Inflammatory macrophage (primary cell): ENCODE measurements at places on chromosomes 1 and 21.

GRCh38 chr1:206923009-206923960 is 1.5 kb upstream of the FCMR start:
- DNase-seq: peak; percentile 60

DNA sequence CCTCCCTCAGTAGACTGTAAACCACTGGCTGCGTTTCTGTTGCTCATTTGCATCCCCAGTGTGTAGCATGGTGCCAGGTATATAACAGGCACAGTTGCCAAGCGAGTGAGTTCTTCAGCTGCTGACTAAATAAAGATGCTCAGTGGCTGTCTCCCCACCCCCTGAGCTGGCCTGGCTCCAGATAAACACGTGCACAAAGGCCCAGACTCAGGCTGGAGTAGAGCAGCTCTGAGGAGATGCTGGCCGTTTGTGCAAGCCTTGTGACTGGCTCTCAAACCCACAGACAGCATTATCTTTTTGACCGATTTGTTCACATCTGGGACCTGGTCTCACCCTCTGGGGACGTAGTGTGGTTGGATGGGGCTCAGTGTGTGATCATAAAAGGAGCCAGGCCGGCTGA is 7.1 kb downstream of the CHRNB2 start:
- no peak for DNase-seq

- no peak for DNase-seq
These were observed 59.9 kb downstream of the VANGL2 start for GRCh38 chr1:160460214-160460642.

DNA sequence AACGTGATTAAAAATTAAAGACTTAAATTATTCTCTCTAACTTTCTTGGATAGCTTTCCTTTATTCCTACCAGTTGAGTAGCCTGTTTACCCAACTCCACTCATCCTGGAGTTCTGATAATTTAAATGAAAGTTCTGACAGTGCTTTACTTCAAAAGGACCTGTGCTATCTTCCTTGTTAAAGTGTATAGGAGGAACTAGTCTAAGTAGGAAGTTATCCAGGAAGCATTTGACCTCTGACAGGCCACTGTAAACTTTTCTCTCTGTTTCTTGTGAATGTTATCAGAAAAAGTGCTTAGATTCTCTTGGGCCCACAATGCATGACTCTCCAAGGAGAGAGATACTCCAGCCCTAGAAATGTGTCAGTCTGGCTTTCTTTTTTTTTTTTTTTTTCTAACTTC is 9.2 kb downstream of the UAP1 start:
- peak; percentile 3 for DNase-seq

DNA sequence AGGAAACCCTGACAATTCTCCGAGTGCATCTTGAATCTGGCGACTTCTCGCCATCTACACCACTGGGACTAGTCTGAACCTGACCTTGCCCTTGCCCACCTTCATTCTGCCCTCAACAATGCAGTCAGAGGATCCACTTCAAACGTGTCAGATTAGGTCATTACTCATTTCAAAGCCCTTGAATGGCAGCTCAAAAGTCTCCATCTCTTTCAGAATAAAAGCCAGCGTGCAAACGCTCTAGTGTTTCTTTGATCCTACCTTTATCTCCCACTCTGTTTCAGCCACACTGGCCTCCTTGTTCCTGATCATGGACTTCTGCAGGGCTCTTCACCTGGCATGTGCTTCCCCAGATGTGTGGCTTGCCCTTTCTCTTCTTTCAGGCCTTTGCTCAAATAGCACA is 31.3 kb downstream of the SLC30A1 start:
- DNase-seq: no peak

GRCh38 chr1:196546272-196547111 is 61.7 kb downstream of the KCNT2 start:
- DNase-seq: no peak

- DNase-seq: no peak
These were observed 34.1 kb downstream of the EXTL2 start for GRCh38 chr1:100860397-100860991.
